ENCODE measurements at places on chromosomes 16 and 17.

GRCh38 chr17:63436523-63437110, 9.5 kb downstream of the CYB561 start:
- no peak for DNase-seq

DNA sequence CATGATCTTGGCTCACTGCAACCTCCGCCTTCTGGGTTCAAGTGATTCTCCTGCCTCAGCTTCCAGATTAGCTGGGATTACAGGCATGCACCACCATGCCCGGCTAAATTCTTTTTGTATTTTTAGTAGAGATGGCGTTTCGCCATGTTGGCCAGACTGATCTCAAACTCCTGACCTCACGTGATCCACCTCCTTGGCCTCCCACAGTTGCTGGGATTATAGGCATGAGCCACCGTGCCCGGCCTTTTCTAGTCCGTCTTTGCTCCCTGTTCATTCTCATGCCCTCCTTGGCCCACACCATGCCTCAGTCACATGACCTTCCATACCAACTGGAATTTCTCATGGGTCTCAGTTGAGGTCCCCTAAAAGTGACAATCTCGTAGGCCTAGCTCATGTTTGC, 86.9 kb downstream of the SNX29 start:
- DNase-seq: no peak

GRCh38 chr17:4849011-4849536, 15.9 kb downstream of the MINK1 start:
- DNase-seq: no peak

- DNase-seq: no peak
Measured at GRCh38 chr16:1433756-1434155, 2.9 kb downstream of the PERCC1 start.

DNA sequence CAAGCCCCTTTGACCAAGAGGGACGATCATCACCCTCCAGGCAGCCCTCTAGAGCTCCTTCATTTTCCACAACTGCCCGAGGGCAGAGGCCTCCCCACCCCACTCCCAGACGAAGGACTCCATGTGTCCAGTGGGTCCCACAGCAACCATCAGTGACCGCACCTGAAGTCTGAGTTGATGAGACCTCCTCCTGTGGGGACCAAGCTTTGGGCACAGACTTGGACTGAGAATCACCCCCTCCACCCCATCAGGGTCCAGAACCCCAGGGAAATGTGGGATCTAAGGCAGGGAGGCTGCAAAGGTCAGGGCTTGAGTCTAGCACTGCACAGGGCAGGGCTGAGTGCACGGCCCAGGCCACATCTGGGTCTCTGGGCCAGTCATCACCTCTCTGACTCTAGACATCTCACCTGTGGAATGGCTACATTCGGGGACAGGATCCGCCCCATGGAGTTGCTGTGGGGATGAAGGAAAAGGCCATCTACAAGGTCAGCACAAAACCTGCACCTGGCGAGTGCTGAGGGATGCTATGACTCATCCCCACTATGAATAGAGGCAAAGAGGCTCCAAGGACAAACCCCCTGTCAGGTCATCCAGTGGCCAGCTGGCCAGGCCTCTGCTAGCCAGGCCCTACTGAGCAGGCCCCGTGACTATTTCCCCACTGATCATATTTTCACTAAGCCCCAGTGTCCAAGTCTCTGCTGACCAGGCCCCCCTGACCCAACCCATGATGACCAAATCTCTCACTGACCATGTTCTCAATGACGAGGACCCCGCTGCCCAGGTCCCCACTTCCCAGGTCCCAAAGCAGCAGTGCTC, 38.4 kb downstream of the TNFRSF13B start:
- DNase-seq: no peak

GRCh38 chr16:86682219-86682904, 104.0 kb downstream of the FOXL1 start:
- DNase-seq: no peak

DNA sequence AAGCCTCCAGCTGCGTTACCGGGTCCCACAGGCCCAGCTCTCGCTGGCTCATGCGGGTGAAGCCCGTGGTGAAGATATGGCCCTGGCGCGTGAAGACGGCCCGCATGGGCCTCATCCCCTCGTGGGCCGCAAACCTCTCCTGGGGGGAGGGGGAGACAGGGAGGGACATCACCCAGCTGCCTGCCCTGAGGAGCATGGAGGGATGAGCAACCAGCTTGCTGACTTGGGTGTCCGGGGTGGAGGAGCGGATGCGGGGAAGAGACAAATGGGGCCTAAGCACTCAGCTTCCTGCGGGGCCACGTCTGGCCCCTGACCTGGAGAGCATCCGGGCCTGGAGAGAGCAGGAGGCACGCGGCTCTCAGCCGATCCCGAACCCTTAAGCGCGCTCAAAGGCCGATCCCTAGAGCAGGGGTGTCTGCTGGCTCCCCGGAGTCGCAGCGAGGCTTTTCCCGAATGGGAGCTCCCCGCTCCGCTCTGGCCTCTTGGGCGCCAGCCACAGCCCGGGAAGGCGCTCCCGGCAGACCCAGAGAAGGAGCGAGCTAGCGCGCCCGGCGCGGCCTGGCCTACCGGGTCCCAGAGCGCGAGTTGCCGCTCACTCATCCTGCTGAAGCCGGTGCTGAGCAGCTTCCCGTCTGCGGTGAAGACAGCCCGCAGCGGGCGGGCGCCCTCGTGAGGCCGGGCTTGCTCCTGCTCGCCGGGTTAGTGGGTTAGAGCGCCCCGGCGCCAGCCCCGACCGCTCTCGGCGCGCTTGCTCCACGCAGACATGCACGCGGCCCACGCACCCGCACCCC, 5.0 kb downstream of the CORO6 start:
- peak; percentile 95 for DNase-seq

DNA sequence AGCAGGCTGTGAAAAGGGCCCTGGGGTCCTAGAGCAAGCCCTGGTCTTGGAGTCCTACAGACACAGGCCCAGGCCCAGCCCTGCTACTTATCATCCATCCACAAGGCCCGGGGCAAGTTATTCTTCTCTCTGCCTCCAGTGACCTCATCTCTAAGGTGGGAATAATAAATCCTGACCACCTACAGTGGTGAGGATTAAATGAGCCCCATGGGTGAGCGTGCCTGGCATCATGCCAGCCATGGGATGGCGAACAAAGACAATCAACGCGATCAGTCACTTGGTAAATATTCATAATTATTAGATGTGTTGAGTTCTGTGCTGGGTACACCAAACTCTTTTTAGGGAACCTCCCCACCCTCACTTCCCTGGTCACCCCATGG, 5.5 kb downstream of the KRT15 start:
- DNase-seq: no peak

- DNase-seq: peak; percentile 87
Measured at GRCh38 chr17:58344047-58344790, 7.8 kb downstream of the SUPT4H1 start.

DNA sequence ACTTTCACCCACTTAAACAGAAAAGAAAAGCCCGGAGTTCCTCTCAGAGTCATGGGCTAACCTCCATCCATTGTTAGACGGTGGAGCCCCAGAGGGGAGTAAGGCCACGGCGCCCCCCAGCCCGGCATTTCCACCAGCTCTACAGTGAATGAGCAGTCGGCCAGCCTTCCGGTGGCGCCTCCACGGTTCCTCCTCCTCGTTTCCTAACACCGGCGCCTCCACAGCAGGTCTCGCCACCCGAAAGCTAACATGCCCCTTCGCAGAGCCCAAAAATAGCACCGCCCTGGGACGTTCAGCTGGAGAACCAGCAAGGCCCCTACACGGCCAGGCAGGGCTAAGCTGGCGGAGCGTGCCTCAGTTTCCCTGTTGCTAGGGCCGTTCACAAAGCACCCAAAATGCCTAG, 858 bp downstream of the MMD start:
- peak; percentile 61 for DNase-seq

GRCh38 chr16:5874899-5875298, 777.3 kb upstream of the EEF2KMT start:
- no peak for DNase-seq

- no peak for DNase-seq
Measured at GRCh38 chr16:30090610-30091331, 953 bp downstream of the TBX6 start.

- no peak for DNase-seq
Measured at GRCh38 chr16:78929841-78930240, 670.7 kb downstream of the MAF start.

- DNase-seq: no peak
Measured at GRCh38 chr16:84143081-84143480, 1.9 kb downstream of the HSDL1 start.

DNA sequence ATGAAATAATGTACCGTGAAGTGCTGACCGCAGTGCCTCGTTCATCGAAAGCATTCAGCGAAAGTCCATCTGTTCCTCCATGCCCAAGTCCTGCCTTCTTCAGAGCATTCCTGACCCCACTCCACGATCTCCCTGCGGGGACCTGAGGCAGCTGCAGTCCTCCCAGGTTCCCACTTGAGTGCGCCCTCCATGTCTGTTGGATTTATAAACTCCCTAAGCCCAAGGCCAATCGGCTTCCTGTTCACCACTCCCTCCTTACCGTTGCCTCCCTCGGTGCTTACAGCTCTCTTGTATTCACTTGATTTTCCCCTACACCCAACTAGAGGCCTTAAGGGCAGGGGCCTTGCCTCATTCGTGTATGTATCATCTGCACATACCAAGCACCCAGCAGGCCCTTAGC, 2.8 kb downstream of the RAD51D start:
- DNase-seq: no peak

DNA sequence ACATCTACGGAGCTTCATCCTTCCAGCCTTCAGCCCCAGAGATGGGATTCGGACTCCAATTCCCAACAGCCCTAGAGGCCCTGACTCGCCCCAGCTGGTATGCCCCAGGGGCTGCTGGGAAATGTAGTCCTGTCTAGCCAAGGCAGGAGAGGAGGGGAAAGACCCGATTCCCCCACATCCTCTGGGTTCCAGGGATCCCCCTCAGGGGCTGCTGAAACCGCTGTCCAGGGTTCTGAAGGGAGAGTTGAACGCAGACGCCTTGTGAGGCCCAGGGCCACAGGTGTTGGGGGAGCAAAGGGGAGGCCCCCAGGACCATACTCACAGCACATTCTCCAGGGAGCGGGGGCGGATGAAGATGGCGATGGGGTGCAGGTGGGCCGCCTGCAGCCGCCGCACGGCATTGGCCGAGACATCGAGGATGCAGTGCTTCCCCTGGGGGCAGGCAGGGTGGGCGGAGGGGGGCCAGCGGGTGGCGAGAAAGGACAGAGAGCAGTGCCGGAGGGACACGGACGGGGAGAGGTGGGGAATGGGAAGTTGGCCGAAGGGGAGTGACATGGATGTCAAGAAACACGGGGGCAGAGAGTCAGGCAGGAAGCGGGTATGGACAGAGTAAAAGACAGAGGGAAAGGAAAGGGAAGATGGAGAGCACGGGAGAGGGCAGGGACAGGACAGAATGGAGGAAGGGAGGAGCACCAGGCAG, 12.6 kb upstream of the ASGR1 start:
- DNase-seq: peak; percentile 63

- DNase-seq: no peak
Measured at GRCh38 chr17:31405890-31406371, 14.5 kb downstream of the RAB11FIP4 start.

- no peak for DNase-seq
Measured at GRCh38 chr17:78709119-78709681, 72.9 kb downstream of the CYTH1 start.

DNA sequence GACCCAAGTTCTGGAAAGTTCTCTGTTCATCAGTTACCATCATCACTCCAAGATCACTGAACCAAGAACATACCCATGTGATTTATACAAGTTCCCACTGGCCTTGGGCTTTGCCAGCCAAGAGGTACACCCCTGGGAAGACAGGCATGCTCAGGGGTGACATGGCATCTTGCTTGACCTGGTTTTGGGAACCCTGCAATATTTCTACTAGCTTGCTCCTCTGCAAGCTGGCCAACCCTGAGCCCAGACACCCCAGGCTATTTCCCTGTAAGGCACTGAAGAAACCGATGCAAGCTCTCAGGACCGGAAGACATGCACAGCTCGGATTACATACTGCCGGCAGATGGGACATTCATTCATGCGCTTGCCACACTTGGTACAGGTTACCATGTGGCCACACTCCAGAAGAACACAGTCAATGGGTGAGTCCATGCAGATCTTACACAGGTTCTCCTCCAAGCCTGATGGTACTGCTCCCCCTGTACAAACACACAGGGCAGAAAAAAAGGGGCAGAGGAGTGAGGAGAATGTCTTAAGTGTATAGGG, 31.4 kb downstream of the LIG3 start:
- DNase-seq: no peak

- DNase-seq: no peak
Measured at GRCh38 chr17:14845591-14846281, 419.4 kb downstream of the PMP22 start.

- DNase-seq: no peak
Measured at GRCh38 chr16:4175849-4176248, 59.6 kb upstream of the ADCY9 start.

DNA sequence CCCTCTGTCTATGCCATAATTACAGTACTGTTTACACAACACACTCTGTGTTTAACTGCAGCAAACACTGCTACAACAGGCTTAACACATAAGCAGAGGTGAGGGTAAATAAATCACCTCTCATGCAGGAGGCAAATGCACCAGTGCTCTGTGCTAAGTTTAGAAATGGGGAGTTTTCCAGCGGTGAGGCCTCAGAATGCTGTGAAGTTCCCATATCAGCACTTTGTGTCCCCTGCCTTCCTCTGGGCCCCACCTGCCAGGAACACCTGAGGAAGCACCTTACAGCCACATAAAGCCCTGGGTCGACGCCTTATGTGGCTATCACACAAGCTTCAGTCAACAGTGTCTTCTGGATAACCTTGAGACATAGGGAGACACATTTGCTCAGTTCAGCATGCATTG, 304.5 kb downstream of the HAPSTR1 start:
- no peak for DNase-seq

DNA sequence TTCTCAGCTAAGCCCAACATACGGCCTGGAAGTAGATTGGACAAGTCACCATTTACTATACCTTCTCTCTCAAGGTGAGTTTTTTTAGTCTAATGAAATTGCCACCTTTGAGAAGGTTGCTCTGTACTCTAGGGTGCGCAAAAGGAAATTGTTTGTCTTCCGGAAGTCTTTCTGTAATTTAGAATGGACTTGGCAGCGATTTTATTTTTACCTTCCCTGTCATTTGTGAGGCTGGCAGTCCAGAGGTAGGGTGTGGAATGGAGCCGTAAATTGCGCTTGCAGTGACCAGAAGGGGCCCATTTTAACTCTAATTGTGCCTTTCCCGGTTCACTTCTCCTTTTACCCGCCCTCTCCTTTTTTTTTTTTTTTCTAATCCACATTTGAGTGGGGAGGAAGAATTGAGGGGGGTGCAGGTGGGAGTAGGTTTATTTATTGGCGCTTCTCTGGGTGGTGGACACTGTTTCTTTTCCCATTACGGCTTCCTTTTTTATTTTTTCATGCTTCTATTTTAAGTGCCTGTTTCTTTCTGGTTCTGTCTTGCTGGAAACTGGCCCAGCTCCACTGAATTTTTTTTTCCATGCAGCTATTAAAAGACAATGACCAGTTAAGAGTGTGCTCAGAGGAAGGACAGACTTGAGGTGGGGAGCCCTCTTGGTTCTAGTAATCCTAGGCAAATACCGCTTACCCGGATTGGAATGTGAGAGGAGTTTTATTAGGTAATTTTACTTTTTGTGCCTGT, 89.7 kb upstream of the CLEC18A start:
- no peak for DNase-seq

GRCh38 chr17:43880420-43880991, 26.8 kb downstream of the MPP2 start:
- DNase-seq: peak; percentile 60

- DNase-seq: peak; percentile 58
Measured at GRCh38 chr17:9356488-9356911, 219.1 kb downstream of the STX8 start.
